Stimulated activated CD4-positive, alpha-beta T cell treated with anti-CD3 and anti-CD28 coated beads, Interleukin-2, amount 100 ng/mL, for 24 hours (primary cell): ENCODE measurements at places on chromosomes 2 and 18.

GRCh38 chr18:55573386-55573785 is 14.6 kb downstream of the TCF4 start:
- DNase-seq = no peak

DNA sequence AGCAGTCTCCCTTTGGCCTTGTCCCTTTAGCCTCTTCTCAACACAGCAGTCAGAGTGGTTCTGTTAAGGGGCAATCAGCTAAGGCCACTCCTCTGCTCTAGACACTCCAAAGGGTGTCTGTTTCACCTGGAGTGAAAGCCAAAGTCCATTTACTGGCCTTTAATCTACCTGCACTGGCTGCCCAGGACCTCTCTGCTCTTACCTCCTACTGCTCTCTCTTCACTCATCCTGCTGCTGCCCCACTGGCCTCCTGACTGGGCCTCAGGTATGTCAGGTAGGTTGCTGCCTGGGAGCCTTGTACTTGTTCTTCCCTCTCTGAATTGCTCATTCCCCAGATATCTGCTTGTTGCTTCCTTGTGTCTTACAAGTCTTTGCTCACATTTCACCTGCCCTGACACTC is 68.2 kb downstream of the PIKFYVE start:
- DNase-seq = no peak

DNA sequence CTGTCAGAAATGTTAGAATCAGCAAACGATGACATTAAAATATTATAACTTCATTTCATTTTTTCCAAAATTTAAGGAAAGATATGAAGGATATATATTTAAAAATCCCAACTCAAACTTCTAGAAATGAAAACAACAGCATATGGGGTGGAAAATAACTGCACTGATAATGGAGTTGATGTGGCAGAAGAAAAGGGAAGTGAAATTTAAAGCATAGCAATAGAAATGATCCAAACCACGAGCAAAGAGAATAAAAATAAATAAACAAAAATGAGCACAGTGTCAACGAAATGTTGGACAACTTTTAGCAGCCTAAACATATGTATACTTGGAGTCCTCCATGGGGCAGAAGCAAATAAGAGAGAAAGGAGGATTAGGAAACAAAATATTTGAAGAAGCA is 280.2 kb downstream of the KCNJ3 start:
- DNase-seq = no peak

DNA sequence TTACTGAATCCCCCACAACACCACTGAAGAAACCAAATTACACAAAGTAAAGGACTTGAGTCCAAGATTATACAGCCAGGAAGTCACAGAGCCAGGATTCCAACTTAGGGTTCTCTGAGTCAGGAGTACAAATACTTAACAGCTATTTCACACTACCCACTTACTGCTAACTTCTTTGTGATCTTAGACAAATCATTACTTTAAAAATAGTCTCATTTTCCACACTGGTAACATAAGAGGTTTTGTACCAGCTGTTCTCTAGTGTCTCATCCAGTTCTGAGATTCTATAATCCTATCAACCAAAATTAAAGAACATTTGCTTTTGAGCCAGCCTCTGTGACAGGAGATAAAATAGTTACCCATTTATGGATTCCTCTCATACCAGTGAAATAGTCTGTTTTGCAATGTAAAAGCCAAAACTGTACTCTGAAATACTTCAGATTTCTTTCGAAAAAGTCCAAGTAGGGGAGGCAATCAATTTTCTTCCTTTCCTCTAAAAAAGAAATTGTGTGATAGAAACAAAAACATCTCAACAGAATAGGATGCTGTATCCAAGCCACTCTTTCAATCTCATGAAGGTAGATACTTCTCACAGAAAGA is 157.6 kb downstream of the LRATD1 start:
- DNase-seq = no peak

GRCh38 chr2:236661762-236662110 is 92.1 kb downstream of the ACKR3 start:
- no peak for DNase-seq

- DNase-seq = no peak
Observed at GRCh38 chr18:6810191-6810590, 80.7 kb downstream of the ARHGAP28 start.

GRCh38 chr2:218367415-218368149 is 10.9 kb downstream of the CATIP start:
- peak; percentile 68 for DNase-seq

DNA sequence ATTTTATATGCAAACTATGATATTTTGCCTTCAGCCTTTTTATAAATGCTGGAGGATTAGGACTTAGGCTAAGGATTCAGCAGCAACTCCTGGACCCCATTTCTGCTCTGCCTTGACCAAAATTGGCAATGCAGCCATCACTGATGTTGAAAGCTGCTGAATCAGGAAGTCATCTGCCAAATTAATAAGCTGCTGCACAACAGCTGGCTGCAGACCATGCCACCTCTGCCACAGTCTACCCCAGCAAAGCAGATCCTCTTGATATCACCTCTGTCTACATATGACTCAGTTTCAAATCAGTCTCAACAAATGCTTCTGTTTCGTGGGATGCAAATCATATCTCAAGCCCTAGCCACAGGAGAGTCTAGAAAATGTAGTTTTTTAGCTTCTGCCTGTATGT is 7.1 kb upstream of the SOS1 start:
- DNase-seq = peak; percentile 50

GRCh38 chr18:63994783-63995399 is 25.0 kb downstream of the SERPINB8 start:
- peak; percentile 56 for DNase-seq

- DNase-seq = no peak
Observed at GRCh38 chr18:28149810-28150420, 27.0 kb downstream of the CDH2 start.

DNA sequence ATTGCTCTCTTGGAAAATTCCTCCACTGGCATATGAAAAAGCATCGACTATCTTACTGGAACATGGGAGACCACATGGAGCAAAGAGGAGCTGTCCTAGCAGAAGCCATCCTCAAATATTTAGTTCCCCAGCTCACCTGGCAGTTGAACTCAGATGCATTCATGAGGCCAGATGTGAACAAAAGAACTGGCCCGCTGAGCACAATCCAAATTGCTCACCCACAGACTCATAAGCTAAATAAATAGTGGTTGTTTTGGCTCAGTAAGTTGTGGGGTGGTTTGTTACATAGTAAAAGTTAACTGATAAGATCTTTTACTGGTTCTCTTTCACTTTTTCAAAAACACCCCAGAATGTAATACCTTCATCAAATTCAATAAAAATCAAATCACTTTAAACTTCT is 108.6 kb upstream of the CWC22 start:
- no peak for DNase-seq

- DNase-seq = no peak
Observed at GRCh38 chr2:75360945-75361344, 161.6 kb upstream of the TACR1 start.

- no peak for DNase-seq
Observed at GRCh38 chr2:218622606-218623365, 15.1 kb downstream of the PLCD4 start.

DNA sequence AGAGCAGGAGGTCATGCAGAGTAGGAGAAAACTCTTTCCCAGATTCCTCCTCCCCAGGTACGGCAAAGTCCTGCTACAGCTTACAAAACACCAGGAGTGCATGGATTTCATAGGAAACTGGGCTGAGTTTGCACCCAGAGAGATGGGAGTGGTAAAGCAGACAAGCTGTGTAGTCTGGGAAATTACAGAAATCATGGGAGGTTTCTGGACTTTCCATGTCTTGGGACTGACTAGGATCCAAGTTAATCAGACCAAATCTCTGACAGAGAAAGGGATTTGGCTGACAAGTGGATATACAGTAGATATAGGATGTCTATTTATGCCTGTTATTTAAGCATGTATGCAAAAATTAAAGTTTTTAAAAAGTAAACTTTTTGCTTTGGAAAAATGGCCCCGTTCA is 205.4 kb upstream of the ACVR2A start:
- no peak for DNase-seq

DNA sequence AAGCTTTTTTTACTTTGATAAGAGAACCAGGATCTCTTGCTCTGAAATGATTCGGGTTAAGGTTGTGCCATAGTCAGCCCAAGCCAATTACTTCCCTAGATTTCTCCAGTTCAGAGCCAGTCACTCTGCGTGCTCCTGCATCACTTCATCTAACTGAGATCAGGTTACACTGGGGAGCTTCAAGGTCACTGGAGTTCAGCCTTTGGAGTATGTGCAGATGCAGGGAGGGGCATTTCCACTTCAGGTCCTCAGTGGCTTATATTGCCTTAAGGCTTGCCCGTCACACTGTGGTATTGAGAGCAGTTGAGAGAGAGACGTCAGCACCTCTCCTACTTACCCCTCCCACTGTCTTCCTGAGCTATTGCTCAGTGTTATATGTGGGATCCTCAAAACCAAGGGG is 317.8 kb downstream of the EPHA4 start:
- no peak for DNase-seq

GRCh38 chr2:96150007-96150640 is 4.9 kb upstream of the DUSP2 start:
- DNase-seq = no peak

DNA sequence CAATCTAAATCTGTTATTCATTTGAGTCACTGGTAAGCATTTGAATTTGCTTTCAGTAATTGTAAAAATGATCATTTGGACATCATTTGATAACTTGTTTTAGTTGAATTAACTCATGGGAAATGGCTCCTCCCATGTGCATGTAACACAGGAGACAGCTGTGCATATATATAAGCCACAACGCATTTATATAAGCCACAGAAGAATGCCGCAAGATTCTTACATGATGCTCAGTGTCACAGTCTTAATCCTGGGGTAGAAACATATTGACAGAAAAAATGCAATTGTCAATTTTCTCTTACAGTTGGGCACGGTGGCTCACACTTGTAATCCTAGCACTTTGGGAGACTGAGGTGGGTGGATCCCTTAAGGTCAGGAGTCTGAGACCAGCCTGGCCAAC is 13.3 kb upstream of the IAH1 start:
- no peak for DNase-seq

GRCh38 chr2:207046724-207047123 is 107.4 kb downstream of the CPO start:
- peak; percentile 14 for DNase-seq

- DNase-seq = no peak
Observed at GRCh38 chr2:36459725-36460137, 104.2 kb downstream of the CRIM1 start.

- DNase-seq = no peak
Observed at GRCh38 chr18:50706199-50706598, 113.6 kb downstream of the MRO start.

DNA sequence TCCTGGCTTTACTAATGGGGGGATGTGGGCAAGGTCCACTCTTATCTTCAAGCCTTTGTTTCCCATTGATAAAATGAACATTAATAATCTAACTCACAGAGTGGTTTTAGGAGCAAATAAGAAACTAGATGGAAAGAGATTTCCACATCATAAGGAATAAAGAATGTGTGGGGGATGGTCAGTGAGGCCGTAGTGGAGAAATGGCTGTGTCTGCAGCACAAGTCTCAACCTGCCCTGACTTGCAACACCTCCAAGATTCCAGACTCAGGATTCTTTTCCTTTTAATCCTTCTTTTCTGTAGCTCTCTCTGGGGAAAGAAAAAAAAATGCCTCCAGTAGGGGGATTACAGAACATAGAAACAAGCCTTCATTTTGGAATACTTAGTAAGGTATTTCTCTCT is 124.2 kb upstream of the MEX3C start:
- no peak for DNase-seq

GRCh38 chr2:205679410-205680009 is 2.8 kb upstream of the NRP2 start:
- DNase-seq = no peak

DNA sequence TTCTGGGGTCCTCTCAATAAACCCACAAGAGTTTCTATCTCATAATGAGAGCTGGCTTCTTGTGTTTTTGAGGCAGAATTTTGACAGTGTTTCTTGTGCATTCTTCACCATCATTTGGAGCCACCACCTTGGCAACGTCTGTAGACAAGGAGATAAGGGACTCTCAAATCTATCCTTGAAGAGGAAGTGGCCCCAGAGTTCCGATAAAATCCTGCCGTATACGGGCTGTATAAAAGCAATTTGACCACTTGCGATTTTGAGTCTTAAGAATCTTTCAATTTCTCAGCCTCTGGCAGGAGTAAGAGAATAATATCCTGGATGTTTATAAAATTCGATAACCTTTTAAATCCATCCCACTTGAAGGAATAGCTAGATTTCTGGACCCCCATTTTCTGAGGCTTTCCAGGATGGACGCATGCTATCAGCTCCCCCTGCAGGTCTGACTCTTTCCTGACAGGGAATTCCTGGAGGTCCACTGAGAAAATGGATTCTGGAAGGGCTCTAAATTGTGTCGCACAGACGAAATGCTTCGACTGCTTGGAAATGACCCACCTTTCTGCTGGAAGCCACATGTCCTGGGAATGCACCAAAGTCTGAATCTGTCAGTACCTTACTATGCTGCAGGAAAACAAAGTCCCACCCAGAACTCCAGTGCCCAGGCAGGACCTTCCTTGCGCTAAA is 54.1 kb downstream of the E2F6 start:
- DNase-seq = no peak

GRCh38 chr2:241200822-241201395 is 12.4 kb downstream of the ANO7 start:
- no peak for DNase-seq

- DNase-seq = no peak
Observed at GRCh38 chr18:31624892-31625640, 33.4 kb downstream of the TTR start.

DNA sequence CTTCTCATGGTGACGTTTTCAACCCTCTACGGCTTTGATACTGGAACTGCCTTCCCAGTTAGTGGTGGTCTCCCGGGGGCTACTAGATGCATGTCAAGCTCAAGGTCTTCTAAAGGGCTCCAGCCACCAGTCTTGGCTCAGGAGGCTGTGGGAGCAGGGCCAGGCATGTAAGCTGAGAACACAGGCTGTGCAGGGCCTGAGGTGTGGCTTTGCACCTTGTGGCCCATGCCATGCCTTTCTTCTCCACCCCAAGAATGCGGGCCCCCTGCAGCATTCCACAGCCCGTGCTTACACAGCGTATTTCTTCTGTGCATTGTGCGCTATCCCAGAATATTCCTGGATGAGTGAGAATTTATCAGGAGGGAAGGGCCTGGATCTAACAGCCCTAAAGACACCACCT is 144.9 kb downstream of the SEPTIN10 start:
- no peak for DNase-seq

GRCh38 chr2:226474131-226474530 is 325.5 kb downstream of the IRS1 start:
- DNase-seq = no peak
